Muscle of leg (tissue), 16 donors: ENCODE measurements at places on chromosomes 7 and 10. TPM values are rescaled to one million over a fixed set of nuclear protein-coding genes. Genes with fewer than 3 reads are reported as not detected.

- DNase-seq, result peak; percentile 33
Observed at GRCh38 chr7:72925546-72926120, 738 bp downstream of the POM121 start.

- DNase-seq, result no peak
Observed at GRCh38 chr7:44292420-44292817, 33.0 kb downstream of the CAMK2B start.

- peak; percentile 62 for DNase-seq
Observed at GRCh38 chr10:1483246-1483645, 254.1 kb downstream of the ADARB2 start.

- DNase-seq, result no peak
Observed at GRCh38 chr10:84201244-84201606, 6.9 kb downstream of the CDHR1 start.

DNA sequence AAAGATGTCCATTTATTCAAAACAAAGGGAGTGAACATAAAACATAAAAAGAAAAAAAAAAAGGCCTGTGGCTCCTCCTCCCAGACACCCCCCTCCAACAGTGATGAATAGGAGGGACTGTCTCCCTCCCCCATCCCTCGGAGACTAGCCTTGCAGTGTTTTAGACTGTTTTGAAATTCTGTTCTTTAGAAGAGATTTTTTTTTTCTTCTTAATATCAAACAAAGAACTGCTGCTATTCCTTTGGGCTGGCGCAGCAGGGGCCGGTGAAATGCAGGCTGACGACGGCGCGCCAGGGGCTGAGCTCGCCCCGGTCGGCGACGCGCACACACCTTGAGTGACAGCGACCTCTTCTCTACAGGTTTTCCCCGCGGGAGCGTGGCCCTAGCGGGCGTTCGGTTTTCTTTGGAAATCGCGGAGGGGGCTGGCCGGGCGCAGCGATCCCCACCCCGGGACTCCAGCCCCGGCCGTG, at the start of gene LANCL2:
LANCL2 (plus strand) TSS at position 133 of the 470 bp plus-strand sequence. CDS start 689 bp downstream, outside the sequence.
- peak; percentile 68 for DNase-seq

GRCh38 chr10:32373031-32373430, 26.1 kb upstream of the EPC1 start:
- DNase-seq, result no peak

DNA sequence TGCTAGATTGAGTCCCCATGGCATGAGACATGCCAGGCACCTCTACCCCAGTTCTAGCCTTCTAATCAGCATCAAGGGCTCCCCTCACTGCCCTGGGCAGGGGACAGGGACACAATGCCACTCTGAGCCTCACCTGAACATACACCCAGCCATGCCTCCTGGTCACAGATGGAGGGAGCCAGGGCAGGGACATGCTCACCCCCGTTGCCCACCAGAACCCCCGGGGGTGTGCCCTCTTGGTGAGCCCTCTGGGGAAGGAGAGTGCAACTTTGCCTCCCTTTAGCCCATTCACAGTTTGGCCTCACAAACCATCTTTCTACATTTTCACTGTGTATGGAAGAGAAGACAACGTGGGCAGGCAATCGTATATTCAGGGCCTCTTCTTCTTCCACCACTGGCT, 167.2 kb downstream of the LCOR start:
- no peak for DNase-seq

Gene NXPH1
- polyA plus RNA-seq, result not detected

Gene COL17A1
- polyA plus RNA-seq, result 1.6 TPM

Gene DENND2A
- polyA plus RNA-seq, result 44.2 TPM

Gene GIMAP8
- 7.9 TPM for polyA plus RNA-seq
